Activated CD8-positive, alpha-beta memory T cell treated with anti-CD3 and anti-CD28 coated beads, Interleukin-2, amount 10 ng/mL, durations not matched to agents 7 days and 5 days (primary cell): ENCODE measurements at places on chromosomes 4 and X.

GRCh38 chrX:65993332-65993731 is 46.5 kb downstream of the VSIG4 start:
- no peaks in the 10 kb centered on the region for H3K27me3 ChIP-seq
- no peak overlapping the region for H3K27ac ChIP-seq
- DNase-seq: no peak
- H3K4me1 ChIP-seq: peaks cover 19% of the 10 kb centered on the region

DNA sequence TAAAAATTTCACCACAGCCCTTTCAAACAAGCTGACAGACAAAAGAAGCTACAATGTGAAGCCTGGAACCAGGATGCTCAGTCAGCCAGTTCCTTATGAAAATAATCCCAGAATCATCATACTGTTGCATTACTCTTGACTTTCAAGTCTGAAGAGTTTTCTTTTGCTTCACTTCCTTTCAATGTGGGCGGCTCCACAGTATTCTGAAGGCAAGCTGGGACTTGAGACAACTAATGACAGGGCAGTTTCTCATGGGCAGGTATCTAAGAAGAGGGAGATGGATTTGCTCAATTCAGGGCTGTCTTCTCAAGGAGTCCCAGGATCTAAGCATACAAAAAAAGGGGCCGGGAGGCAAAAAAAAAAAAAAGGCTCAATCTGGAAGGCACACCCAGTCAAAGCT is 173.4 kb downstream of the PAPSS1 start:
- no peak overlapping the region for H3K4me3 ChIP-seq
- no peak overlapping the region for H3K27ac ChIP-seq

DNA sequence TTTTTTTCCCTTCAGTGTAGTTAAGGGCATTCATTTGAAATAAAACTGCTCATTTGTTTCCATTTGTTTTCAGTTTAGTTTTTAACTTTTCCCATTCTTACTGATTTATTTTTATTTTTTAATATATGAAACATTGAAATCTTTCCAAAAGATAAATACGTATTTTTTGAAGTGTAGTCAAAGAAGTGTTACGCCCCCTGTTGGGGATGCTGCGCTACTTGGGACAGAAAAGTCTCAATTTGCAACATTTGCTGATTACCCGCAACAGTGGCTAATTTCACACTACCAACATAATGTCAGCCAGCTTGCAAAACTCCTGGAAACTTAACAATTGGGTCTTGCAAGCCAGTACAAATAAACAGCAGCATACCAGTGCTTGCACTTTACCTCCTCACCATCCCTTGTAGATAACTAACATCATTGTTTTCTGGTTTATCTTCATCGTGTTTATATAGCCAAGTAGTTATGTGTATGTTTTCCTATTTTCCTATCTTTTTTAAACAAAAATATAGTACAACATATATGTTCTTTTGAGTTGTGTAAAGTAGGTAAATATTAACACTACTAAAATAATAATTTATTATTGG is 158.6 kb downstream of the STPG2 start:
- no peaks in the 10 kb centered on the region for H3K36me3 ChIP-seq
- no peak for DNase-seq
- H3K27ac ChIP-seq: no peak overlapping the region
- no peaks in the 10 kb centered on the region for H3K27me3 ChIP-seq
- H3K4me3 ChIP-seq: no peak overlapping the region

GRCh38 chr4:163941221-163941905 is 446.9 kb downstream of the TMA16 start:
- no peak for DNase-seq
- no peaks in the 10 kb centered on the region for H3K36me3 ChIP-seq
- H3K27ac ChIP-seq: no peak overlapping the region
- no peaks in the 10 kb centered on the region for H3K4me1 ChIP-seq
- no peak overlapping the region for H3K4me3 ChIP-seq

GRCh38 chr4:140090215-140090731 is 63.7 kb downstream of the MAML3 start:
- DNase-seq: no peak
- H3K27ac ChIP-seq: no peak overlapping the region
- peaks cover 45% of the 10 kb centered on the region for H3K4me1 ChIP-seq
- no peak overlapping the region for H3K4me3 ChIP-seq
- H3K27me3 ChIP-seq: no peaks in the 10 kb centered on the region

DNA sequence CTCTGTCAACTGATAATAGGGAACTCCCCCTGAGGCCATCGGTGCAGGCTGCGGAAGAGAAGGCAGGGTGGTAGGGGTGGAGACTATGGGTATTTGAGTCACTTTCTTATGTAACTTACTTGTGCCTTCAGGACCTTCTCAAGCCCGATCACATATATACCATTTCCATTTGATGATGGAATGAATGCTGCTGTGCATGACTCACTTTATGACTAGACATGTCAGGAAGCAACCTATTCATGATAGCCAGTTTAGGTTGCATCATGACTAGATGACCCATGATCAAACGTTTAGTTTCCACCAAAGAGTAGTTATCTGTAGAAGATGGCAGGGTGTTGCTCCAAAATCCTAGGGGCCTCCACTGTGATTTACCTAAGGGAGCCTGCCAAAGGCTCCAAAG is 435.5 kb downstream of the DTHD1 start:
- no peak overlapping the region for H3K27ac ChIP-seq
- H3K4me1 ChIP-seq: no peaks in the 10 kb centered on the region
- peaks cover 5% of the 10 kb centered on the region for H3K27me3 ChIP-seq
- H3K4me3 ChIP-seq: no peak overlapping the region

DNA sequence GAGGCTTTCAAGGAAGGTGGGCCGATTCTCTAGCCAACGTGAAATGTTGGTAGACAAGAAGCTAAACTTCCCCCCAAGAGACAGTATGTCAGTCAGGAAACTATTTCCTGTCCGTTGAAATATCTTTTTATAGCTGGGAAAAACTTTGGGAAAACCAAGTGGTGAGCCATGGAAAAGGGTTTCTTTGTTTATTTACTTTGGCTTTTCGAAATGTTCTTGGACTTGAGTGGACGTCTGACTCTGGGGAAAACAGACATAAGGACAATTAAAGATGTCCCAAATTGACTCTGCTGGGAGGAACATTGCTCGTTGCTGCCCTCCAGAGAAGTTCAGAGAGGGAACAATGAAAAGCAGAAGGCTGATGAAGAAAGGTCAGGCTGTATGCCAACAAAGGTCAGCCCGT is 295.4 kb downstream of the RAPGEF2 start:
- H3K4me1 ChIP-seq: no peaks in the 10 kb centered on the region
- H3K36me3 ChIP-seq: no peaks in the 10 kb centered on the region
- no peak overlapping the region for H3K4me3 ChIP-seq
- peaks cover 10% of the 10 kb centered on the region for H3K27me3 ChIP-seq

- DNase-seq: no peak
- no peak overlapping the region for H3K4me3 ChIP-seq
- no peaks in the 10 kb centered on the region for H3K4me1 ChIP-seq
- H3K27ac ChIP-seq: no peak overlapping the region
Observed at GRCh38 chr4:25107827-25108516, 52.3 kb downstream of the SEPSECS start.

DNA sequence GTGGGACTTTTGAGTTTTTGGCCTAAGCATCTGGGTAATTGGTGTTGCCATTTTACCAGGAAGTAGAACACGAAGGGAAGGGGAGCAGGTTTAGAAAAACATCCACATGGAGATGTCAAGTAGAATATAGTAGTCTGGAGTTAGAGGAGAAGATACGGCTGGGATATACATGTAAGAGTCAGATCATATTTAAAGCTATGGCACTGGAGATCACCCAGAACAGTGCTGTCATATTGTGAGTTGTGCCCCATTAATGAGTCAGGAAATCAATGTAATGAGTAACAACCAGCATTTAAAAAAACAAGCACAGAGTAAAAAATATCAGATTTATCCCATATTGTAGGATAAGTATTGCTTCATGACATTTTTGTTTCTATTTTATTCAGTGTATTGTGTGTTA is 4.2 kb downstream of the GSTCD start:
- no peaks in the 10 kb centered on the region for H3K27me3 ChIP-seq
- peaks cover 12% of the 10 kb centered on the region for H3K4me1 ChIP-seq
- no peaks in the 10 kb centered on the region for H3K36me3 ChIP-seq

- H3K4me3 ChIP-seq: no peak overlapping the region
- peaks cover 32% of the 10 kb centered on the region for H3K36me3 ChIP-seq
- peaks cover 39% of the 10 kb centered on the region for H3K4me1 ChIP-seq
- no peak for DNase-seq
- H3K27ac ChIP-seq: no peak overlapping the region
- H3K27me3 ChIP-seq: no peaks in the 10 kb centered on the region
Observed at GRCh38 chr4:26916195-26916594, 55.6 kb downstream of the STIM2 start.

DNA sequence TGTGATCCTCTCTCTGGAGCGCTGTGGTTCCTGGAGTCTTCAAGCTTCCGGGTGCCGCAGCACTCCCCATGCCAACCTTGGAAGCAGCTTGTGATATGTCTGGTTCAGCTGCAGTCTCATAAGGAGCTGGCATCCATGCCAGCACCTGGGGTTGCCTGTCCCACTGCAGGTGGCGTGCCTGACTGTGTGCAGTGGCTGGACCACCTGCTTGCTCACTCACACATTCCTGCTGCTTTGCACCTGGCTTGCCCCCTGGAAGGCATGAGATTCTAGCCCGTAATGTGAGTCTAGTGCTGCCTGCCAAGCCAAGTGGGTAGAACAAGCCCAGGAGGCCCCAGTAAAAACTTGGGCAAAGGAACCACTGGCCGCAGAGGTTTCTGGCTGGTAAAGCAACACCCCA is 687.2 kb upstream of the AADAT start:
- H3K4me3 ChIP-seq: no peak overlapping the region
- no peaks in the 10 kb centered on the region for H3K36me3 ChIP-seq
- no peaks in the 10 kb centered on the region for H3K27me3 ChIP-seq
- H3K4me1 ChIP-seq: no peaks in the 10 kb centered on the region
- DNase-seq: no peak
- no peak overlapping the region for H3K27ac ChIP-seq
